Stimulated activated CD4-positive, alpha-beta T cell treated with anti-CD3 and anti-CD28 coated beads, TNF-alpha, amount 100 ng/mL, for 24 hours (primary cell): ENCODE measurements at places on chromosomes 3 and 15.

- no peak for DNase-seq
Measured at GRCh38 chr3:103657756-103658155, 1222.9 kb downstream of the ZPLD1 start.

GRCh38 chr3:186694288-186695032 is 22.7 kb upstream of the KNG1 start:
- DNase-seq, result no peak

DNA sequence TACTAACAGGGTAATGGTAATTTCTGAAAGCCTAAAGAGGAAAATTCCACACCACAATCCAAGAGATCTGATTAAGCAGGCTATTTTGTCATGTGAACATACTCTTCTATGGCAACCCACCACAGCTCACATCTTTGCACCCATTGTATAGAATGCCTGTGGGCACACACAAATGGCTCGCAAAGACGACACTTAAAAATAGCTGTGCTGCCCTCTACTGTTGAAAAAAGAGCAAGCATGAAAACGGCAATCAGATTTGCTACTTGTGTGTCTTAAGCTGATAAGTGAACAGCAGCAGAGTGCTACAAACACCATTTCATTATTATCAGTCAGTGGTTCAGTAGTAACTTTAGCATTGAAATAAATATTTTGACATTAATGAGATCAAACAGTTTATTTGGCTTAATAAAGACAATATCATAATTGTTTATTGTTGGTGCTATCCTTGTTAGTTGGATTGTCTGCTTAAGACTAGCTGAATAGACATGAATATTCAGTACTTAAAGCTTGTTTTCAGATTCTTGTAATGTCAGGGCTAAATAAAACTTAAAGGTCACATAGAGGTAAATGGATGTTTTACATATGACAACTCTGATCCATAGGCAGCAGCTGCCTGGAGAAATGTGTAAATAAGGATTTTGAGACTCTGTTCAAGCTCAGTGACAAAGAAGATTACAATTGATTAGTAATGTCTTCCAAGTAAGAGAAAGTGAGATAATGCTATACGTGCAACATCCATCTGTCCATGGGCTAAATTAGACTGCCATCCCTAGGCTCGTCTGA is 199.1 kb downstream of the LRRN1 start:
- no peak for DNase-seq

DNA sequence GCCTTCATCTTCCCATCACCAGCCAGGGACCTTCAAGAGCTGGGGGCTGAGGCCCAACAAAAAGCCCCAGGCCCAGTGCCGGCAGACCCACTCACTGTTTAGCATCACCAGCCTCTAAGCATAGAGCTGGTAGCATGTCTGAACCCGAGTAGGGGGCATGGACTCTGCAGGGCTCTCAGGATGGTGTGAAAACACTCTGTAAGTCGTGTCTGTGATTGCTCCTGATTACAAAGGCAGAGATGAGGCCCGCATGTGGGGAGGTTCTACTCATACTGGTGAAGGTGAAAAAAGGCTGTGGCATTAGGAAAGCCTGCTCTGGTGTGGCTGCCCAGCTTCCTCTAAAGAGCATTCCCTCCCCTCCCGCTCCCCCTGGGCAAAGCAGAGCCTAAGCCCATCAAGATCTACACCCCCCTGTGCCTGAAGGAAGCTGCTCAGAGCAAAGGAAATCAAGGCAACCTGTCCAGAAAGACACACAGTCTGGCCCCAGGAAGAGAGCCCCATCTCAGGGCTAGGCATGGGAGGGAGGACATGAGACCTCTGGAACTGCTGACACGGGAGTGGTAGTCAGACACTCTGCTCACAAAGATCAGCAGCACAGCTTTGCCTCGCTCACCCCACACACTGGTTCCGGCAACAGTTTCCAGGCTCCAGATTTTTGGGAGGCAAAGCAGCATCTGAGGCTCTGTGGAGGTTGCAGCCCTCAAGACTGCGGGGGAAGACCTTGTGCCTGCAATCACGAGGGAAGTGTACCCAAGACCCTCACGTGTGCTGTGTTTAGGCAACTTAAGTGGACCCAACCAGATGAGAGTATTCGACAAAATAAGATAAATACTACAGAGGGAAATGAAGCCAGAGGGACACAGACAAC is 36.7 kb downstream of the CCDC12 start:
- no peak for DNase-seq

DNA sequence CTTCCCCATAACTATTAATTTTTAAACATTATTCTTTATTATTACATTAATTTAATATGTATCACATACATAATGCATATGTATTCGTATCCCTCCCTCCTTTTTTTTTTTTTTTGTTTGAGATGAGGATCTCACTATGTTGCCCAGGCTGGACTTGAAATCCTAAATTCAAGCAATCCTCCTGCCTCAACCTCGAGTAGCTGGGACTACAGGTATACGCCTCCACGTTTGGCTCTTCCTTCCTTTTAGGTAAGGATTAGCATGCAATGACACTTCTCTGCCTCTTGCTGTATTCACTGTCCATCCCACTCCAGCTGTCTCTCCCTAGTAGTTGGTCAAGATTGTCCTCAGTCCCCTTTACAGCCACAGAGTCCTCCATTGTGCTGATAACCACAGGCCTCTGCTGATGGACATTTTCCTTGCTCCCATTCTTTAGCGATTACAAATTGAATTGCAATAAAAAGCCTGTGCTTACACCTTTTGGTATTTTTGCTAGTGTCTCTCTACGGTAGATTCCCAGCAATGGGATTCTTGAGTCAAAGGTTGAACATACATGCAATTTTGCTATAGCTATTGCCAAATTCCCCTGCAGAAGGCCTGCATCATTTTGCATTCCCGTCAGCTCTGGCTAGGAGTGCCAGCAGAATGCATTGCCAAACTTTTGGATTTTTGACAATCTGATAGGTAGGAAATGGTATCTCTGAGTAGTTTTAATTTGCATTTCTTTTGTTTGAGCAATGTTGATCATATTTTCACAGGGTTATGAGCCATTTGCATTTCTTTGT is 156.6 kb downstream of the SMAD6 start:
- no peak for DNase-seq

- DNase-seq, result no peak
Measured at GRCh38 chr3:124824286-124824915, 62.8 kb downstream of the ITGB5 start.
